ENCODE measurements at places on chromosomes 2 and 18.

- no peak for DNase-seq
These were observed 473.1 kb downstream of the PTH2R start for GRCh38 chr2:208879666-208880065.

DNA sequence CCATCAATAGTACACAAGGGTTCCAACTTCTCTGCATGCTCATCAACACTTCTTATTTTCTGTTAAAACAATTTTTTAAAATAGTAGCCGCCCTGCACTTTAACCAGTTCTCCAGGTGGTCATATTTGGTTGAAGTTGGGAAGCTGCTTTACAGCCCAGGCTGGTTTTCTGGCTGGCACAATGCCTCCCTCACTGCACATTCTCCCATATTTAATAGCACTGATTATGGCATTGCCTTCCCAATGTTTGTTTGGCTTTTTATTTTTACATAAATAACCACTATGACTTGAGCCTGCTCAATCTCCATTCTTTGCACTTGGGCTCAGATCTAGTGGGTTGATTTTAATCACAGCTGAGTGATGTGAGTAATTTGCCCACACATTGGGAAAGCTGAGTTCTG lies 111.9 kb upstream of the MAP4K3 start:
- DNase-seq, result no peak

GRCh38 chr18:32469190-32469651 lies 1.5 kb downstream of the GAREM1 start:
- DNase-seq, result peak; percentile 54

GRCh38 chr18:48142994-48143393 lies 212.5 kb upstream of the SMAD2 start:
- no peak for DNase-seq

DNA sequence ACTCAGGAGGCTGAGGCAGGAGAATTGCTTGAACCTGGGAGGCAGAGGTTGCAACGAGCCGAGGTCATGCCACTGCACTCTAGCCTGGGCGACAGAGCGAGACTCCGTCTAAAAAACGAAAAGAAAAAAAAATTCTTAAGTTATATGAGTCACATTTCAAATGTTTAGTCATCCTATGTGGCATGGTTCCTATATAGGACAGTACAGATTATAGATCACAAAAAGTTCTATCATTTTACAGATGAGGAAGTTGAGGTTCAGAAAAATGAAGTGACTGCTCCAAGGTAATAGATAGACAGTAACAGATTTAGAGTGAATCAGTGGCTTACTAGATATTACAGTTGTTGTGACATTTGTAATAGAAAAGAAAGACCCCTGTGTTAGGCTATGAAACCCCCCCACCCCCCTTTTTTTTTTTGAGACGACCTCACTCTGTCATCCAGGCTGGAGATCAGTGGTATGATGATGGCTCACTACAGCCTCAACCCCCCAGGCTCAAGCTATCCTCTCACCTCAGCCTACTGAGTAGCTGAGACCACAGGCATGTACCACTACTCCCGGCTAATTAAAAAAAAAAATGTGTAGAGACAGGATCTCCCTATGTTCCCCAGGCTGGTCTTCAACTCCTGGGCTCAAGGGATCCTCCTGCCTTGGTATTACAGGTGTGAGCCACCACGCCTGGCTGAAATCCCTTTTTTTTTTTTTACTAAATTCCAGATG lies 22.7 kb downstream of the PTPN4 start:
- DNase-seq, result no peak

DNA sequence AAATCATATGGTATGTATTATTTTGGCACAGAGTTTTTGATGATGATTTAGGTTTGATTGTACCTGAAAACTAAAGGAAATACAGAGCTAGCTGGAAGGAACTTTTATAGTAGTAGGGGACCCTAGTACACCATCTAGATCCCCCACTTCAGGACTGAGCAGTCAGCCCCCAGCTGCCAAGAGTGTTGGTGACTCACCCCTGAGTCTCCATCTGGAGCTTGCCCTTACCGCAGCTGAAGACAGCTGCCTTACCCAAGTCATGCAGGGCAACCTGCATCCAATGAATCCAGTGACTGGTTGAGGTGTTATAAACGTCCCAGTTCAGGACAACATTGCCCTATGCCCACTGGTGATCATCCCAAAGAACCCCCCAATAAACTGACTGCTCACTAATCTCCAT lies 15.3 kb downstream of the PMS1 start:
- peak; percentile 74 for DNase-seq

- no peak for DNase-seq
These were observed 75.5 kb upstream of the ATP5MC3 start for GRCh38 chr2:175256806-175257585.

DNA sequence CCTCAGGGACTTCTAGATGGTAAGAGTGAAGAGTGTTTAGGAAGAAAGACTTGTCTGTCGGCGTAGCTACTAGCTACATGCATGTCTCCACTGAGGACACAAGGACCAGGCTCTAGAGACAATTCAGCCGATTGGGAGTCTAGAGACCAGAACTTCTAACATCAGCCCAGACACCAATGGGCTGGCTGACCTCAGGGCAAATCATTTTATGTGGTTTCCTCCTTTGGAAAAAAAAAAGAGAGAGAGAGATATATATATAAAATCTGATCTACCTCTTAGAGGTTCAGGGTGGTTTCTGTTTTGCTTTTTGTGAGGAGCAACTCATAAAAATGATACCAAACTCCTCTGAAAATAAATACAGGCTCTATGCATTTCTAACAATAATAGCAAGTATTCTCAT lies 212.8 kb downstream of the BCL2 start:
- no peak for DNase-seq

DNA sequence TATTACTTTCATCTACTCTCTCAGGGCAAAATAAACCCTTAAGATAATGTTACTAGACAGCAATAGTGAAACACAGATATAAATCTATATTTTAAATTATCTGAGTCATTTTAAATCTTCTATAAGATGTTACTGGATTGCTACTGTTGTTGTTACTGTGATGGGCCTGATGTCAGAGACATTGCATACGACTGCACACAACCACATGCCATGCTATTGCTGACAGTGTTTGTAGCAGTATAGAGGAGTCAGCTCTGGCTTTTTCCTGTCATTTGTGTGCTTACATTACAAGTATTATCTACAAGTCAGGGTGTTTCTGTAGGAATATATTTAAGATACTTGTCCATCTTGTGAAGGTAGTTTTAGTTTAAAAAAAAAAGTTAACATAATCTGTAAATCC lies 63.9 kb downstream of the CCDC148 start:
- DNase-seq, result no peak

GRCh38 chr2:6966446-6966940 lies 49.3 kb downstream of the RNF144A start:
- DNase-seq, result no peak

DNA sequence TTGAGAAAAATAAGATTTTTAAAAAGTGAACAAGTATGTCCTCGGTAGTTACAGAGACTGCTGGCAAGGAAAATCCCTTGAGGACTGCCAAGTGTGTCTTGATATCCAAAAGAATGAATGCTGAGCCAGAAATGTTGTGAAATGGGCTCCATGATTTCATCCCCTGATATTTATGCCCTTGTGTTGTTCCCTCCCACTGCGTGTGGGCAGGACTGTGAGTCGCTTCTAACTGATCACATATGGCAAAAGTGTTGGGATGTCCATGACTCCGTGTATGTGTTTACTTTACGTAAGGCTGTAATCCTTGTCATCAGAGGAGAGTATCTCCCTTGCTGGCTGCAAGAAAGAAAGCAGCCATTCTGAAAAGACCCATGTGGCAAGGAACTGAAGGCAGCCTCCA lies 285.1 kb downstream of the SS18 start:
- DNase-seq, result peak; percentile 90

DNA sequence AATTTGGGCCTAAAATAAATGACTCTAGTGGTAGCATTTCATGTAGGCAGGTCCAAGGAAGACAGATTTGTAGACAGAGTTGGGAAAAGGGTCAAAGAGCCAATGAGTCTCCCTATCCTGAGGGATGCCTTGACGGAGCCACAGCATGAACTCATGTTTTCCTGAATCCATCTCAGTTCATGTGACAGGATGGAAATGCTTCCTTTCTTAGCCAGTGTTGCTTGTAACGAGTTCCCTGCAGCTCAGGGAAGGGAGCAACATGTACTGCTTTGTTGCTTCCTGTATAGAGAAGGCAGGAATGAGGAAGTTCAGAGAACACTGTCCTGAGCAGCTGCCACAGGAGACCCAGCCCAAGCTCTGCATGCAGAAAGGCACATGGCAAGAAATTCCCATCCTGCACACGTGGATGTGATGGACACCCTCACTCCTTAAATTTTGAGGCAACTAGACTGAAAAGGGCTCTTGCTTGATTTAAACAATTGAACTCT lies 27.9 kb downstream of the TMEM17 start:
- DNase-seq, result no peak

DNA sequence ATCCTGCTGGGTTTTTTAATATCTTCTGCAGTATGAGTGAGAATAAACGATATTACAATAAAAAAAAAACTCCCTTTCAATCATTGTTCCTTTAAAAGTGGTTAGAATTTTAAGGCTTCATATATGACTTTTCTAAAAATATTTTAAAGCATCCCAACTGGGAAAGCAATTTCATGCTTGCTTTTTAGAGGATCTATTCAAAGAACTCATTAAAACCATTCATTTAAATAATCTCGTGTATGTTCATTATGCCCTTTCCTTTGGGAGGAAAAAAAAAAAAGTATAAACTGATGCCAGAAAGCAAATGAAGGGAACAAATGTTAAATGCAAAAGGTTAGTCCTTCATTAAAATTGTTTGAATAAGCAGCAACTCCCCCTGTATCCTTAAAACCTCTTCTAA lies 81.2 kb downstream of the XIRP2 start:
- no peak for DNase-seq

- no peak for DNase-seq
These were observed 54.7 kb upstream of the RNU4ATAC start for GRCh38 chr2:121475811-121476571.

- peak; percentile 66 for DNase-seq
These were observed 220.1 kb downstream of the HAUS1 start for GRCh38 chr18:46324087-46324955.

GRCh38 chr2:173990970-173991819 lies 26.0 kb upstream of the SP3 start:
- peak; percentile 71 for DNase-seq

- peak; percentile 50 for DNase-seq
These were observed 93.3 kb downstream of the CTAGE1 start for GRCh38 chr18:22324191-22325131.

GRCh38 chr18:59461171-59461570 lies 102.1 kb upstream of the LMAN1 start:
- DNase-seq, result no peak
